ENCODE measurements at places on chromosomes 13 and 19. TPM values are rescaled to one million over a fixed set of nuclear protein-coding genes. Genes with fewer than 3 reads are reported as not detected.

DNA sequence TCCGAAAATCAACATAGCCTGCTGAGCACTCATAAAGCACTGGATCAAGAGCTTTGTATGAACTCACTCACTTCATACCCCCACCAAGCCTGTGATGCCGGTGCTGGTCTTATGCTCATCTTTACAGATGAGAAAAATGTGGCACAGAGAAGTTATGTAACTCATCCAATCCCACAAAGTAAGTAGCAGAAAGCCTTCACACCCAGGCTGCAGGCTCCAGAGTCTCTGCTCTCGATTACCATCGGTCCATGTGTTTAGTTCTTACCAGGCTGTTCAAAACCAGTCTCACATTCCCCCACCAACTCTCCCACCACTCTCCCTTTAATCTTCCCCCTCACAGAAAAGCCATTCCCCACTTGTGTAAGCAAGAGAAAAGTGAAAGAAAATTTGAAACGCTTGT lies 276.0 kb downstream of the DNAJC15 start:
- DNase-seq = no peak

The LRCH1 gene
- total RNA-seq = 43.9 TPM

DNA sequence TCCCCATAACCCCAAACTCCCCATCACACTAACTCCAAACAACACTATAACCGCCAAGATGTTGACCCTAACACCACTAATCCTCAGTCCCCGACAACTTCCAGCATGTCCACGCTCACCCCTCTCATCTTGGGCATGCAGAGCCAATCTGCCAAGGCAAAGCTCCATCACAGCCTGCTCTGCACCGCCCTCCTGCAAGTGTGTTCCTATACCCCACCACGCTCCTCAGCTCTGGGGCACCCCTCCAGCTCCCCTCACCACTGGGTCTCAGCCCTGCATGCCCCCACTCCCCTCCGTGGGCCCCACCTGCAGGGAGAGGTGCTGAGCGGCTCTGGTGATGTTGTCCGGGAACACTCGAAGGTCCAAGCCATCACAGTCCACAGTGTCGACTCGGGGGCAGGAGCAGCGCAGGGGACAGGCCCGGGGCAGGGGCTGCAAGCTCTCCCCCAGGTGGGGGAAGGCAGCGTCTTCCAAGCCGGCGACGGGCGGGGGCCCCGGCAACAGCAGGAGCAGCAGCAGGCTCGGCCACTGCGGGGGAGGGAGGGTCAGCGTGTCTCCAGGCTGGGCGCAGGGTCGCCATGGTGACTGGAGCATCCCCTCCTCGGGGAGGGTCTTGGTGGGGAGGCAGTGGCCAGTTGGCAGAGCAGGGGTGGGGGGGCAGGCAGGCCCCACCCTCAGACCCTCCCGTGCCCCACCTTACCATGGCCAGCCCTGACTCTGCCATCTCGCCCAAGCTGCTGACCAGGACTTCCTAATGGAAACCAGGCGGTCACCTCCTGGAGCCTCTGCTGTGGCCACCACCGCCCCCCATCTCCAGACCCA lies 527 bp downstream of the PODNL1 start:
- DNase-seq = no peak

The GSX1 gene
- not detected for total RNA-seq

GRCh38 chr19:35792888-35793287 lies 17.5 kb downstream of the ARHGAP33 start:
- DNase-seq = no peak

The RINL gene
- total RNA-seq = 5.5 TPM

- DNase-seq = no peak
These were observed 10.7 kb downstream of the PTPRH start for GRCh38 chr19:55198651-55199050.

- peak; percentile 84 for DNase-seq
These were observed at the start of gene GNG7 for GRCh38 chr19:2702170-2703076. Gene GNG7, minus strand, starts transcription at chr19:2702694. Its CDS starts 182,006 bp downstream, at chr19:2520688.

The CEACAM1 gene
- total RNA-seq = 1.2 TPM

DNA sequence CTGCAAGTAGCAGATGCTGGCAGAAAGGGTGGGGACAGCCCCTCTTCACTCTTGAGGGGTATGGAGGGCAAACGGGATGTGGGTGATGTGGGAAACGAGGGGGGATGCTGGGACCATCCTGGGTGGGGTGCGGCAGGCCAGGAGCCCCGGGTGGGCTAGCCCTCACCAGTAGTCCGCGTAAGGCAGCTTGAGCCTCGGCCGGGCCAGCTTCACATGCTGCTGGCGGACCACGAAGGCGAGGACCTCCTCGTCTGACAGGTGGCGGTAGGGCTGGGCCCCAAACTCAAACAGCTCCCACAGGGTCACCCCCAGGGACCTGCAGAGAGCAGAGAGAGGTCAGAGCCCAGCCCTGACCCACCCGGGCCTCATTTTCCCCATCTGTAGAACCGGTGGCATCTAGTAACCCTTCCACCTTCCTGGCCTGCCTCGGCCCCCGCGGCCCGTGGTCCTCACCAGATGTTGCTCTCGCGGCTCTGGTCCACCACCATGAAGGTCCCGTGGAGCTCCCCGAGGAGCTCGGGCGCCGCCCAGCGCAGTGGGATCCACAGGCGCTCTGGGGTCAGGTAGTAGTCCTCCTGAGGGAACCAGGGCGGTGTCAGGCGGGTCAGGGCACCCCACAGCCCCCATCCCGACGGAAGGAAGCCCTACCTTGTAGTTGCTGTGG lies 10.7 kb downstream of the LMTK3 start:
- DNase-seq = no peak

DNA sequence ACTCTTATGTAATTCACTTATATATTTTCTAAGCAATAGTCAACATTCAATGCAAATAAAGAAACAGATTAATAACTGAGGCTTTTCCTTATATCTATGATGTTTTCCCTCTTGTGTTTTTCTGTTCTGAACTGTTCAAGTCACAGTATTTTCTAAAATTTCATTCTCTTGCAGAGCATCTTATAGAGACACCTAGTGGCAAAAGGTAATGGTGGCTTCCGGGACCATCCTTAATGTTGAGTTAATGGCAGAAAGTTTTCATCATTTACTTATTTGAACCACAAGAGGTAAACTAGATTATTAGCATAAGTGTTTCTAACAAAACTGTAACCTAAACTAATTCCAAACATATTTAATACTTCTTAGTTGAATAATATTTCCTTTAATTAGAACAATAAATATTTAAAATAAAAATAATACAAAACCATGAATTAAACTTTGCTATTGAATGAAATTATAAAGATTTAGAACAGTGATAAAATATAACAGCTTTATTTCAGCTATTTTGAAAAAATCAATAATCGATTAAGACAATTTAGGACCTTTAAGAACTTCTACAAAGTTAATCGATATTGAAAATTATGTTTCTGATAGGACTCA lies 1.7 kb upstream of the SLITRK5 start:
- no peak for DNase-seq

- DNase-seq = no peak
These were observed 1899.4 kb downstream of the PCDH9 start for GRCh38 chr13:65330691-65331090.

DNA sequence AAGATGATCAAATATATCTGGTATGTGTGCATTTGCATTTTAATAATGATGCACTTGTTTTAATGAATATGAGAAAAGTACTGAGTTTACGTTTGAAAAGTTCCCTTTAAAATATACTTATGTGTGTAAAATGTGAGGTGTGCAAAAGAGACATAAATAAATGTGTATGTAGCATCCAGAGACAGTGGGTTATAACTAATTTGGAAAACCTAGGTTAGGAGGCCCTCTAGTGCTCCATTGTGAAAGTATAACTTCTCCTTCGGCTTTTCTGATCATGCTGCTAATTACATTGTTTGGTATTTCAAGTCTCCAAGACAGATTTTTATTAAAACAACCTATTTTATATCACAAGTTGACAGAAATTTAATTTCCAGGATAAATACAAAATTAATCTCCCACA lies 30.1 kb downstream of the SCEL start:
- no peak for DNase-seq

The KCNRG gene
- 5.1 TPM for total RNA-seq

The PPP1R13L gene
- total RNA-seq = 257 TPM

The IFNL2 gene
- total RNA-seq = not detected

GRCh38 chr19:3683405-3684053 lies 16.7 kb downstream of the PIP5K1C start:
- DNase-seq = no peak

The EDNRB gene
- total RNA-seq = 19.9 TPM

DNA sequence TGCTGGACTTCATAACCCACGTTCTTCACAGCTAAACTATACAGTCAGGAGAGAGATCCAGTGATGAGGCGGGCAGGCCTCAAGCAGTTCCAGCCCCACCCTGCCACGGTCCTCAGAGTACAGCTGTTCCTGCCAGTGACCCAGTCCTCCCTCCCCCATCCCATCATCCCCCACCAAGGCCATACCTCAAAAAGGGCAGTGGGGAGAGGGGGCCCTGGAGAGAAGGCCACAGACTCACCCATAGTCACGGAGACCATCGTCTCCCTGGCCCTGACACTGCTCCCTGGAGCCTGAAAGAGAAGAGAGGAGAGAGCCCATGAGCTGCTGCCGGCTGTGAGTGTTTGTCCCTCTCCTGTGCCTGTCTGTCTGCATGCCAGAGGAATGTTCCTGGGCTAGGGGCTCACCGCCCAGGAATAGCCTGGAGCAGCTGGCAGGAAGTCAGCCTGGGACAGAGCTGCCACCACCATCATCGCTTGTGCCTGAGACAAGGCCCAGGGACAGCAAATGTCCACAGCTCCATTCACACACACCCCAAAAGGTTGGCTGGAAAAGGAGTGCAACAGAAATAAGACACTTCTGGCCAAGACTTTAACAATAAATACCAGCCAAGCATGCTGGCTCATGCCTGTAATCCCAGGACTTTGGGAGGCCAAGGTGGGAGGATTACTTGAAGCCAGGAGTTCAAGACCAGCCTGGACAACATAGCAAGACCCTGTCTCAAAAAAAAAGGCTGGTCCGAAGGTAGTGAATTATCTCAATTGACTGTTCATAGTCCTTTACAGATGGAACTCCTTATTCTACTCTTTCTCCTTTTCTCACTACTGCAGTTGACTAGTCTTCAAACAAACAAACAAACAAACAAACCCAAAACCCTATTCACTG lies 6.4 kb downstream of the C19orf47 start:
- no peak for DNase-seq

The ZFR2 gene
- total RNA-seq = not detected

GRCh38 chr19:6087074-6087571 lies 23.2 kb downstream of the RFX2 start:
- DNase-seq = no peak

DNA sequence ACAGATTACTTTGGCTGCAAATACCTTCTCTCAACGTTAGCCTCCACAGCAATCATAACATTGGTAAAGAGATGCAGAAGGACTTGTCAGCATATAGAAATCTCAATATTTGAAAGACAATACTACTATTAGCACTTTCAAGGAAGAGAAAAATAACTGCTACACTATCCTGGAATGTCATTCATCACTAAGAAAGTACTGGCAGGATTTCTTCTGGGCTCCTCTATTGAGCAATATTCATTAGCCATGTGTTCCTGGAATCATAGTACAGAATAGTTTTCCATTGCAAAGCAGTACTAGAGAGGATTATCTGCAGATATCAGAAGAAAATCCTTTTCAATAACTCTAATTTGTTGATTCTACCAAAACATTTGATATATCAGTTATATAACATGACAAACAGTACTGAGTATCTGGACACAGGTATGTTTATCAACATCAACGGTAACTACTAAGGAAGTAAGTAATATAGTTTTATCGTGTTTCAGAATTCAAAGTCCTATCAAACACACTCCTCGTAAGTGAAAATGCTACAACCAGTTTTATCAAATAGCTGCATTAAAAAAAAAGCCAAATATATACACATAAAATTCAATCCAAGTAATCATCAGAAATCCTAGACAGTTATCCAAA lies 27.3 kb downstream of the INTS6 start:
- no peak for DNase-seq

DNA sequence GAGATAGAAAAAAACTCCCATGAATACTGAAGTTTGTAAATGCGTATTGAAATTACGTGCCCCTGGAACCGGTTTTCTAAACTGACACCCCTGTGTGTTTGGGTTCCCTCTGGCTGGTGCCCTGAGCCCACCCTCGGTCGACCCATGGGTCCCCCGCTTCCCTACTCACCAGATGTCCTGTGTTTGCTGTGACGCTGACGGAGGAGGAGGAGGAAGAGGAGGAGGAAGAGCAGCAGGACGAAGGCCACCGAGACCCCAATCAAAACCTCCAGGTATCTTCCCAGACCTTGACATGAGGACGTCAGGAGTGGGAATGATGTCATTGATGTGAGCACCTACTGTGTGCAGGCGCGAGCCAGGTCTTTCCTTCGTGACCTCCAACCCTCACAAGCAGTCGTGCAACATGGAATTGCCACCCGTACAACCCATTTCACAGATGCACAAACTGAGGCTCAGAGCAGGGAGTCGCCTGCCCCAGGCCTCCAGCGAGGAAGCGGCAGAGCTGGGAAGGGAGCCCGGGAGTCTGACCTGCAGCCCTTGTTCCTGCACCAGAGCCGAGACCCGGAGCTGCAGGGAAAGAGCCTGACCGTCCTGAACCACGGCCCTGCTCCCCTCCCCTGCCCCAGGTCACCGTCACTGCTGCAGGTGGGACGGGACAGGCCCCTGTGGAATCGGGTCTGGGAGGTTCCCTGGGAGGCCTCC lies 3.7 kb downstream of the LILRB3 start:
- DNase-seq = peak; percentile 77

GRCh38 chr19:7063764-7064418 lies 5.4 kb upstream of the MBD3L3 start:
- DNase-seq = no peak

The SIGLEC14 gene
- not detected for total RNA-seq

- no peak for DNase-seq
These were observed 97.9 kb downstream of the DLEU7 start for GRCh38 chr13:50745542-50746115.

The KIR2DL1 gene
- total RNA-seq = not detected

The MYO9B gene
- 63.1 TPM for total RNA-seq

The S1PR5 gene
- 45.1 TPM for total RNA-seq

The CYP2A7 gene
- total RNA-seq = not detected

DNA sequence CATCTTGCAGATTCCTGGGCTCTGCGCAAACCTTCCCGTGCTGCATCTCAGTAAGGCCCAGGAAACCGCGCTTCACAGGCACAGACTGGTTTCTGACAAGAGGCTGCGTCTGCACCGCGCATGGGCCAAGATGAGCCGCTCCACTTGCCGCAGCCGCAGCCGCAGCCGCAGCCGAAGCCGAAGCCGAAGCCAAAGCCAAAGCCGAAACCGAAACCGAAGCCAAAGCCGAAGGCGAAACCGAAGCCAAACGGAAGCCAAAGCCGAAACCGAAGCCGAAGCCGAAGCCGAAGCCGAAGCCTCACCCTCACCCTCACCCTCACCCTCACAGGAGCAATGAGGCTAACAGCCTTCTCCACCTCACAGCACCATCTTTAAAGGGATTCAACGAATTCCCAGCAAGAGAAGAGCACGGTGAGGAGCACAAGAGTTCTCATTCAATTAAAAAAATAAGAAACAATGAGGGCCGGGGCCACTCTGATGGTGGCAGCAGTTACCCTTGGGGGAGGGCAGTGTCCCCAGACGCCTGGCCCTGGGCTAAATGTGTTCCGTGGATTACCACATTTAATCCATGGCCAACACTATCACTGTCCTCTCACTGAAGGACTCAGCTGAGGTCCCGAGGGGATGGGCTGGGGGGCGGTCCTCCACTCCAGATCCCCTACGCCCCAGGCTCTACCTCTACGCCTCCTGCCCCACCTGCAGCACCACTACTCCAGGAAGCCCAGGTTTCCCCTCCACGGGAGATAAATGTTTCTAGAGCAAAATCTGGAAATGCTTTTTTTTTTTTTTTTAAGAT lies 29.1 kb downstream of the ZNF787 start:
- DNase-seq = no peak
